CD4-positive, alpha-beta T cell treated with Interleukin-17A for 1 hour (primary cell): ENCODE measurements at places on chromosomes 3 and 15.

DNA sequence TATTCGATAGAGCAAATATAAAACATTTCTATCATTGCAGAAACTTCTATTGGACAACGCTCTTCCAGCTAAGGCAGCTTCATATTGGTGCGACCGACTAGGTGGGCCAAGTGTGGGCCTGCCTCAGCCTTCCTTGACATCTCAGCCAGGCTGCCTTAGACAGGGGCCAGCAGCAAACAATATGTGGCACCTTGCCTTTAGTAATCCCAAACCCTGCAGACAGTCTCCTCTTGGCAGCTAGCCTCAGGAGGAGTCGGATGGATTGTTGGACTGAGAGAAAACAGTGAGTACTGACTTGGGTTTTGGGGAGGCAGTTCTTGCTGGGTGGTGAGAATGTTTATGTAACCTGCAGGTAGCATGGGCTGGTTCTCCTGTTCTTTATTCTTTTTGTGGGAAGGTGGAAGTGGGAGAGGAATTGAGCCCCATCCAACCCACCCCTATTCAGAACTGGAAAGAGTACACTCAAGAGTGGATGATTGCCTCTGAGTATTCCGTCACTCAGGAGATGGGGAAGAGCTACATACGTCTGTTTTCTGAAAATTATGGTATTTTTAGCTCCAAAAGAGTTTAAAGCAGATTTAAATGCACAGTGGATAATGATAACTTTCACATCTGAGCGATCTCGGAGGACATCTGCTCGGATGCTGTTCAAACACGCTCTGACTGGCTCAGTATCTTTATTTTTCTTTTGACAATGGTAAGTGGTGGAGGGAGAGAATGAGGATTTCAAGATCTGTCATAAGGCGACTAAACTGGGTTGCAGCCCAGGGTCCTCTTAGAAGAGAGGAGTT lies 47.2 kb downstream of the GPD1L start:
- no peak for DNase-seq

DNA sequence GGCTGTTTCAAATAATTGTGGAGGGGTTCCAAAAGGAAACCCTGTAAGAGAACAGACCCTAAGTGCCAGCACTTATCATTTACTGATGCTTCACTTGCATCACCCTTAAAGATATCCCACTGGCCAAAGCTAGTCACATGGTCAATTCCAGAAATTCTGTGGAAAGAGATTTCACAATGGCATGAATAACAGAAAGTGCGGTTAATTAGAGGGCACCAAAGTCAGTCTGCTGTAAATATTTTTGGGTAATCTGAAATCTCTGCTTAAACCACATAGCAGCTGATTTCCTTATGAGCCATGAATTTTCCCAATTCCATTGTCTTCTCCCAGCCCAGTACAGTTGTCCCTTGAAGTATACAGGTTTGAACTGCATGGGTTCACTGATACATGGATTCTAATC lies 346.1 kb downstream of the SI start:
- DNase-seq, result no peak

DNA sequence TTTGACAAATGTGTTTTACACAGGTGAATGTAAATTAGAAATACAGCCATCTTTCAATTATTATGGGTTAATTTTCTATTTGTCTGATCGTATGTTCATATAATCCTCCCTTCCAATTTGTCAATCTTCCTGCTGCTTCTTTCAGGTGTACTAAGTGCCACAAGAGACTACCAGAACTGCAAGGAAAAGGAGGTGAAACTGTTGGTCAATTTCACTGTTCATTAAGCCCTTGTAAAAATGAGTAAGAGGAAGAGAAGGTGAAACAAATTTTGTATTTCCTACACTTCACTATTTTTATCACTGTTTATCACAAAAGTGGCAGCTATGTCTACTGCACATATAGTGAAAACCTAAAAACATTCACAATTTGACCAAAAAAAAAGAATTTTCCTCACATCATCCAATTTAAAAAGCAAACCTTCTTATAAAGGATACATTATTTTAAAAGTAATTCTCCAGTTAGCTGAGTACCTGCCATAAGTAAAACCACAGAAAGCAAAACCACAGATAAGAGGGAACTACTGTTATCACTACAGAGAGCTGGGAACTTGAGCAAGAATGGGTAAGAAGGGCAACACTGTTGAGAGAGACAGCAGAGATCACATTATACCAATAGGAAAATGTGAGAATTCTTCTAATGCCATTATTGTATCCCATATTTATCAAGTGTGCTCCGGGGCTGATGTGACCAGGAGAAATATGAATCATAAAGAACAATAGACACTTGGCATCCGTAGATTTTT lies 163.0 kb downstream of the TBC1D5 start:
- peak; percentile 7 for DNase-seq

- no peak for DNase-seq
These were observed 106.0 kb upstream of the TRIM42 start for GRCh38 chr3:140571836-140572235.

DNA sequence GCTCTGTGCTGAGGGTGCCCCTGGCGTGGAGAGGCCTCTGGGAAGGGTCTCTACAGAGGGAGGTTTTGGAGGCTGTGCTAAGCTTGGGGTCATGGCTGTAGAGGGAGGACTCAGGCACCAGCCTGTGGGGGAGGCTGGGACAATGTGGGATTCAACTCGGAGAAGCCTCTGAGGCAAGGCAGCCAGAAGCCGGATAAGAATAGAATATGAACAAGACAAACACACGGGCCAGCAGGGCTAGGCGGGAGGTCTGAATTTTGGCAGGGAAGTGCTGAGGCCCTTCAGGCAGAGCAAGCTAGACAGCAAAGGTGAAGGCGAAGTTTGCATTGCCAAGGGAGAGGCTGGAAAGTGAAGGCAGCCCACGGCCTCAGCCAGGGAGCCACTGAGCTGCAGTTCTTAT lies 612.1 kb upstream of the NR2F2 start:
- no peak for DNase-seq

DNA sequence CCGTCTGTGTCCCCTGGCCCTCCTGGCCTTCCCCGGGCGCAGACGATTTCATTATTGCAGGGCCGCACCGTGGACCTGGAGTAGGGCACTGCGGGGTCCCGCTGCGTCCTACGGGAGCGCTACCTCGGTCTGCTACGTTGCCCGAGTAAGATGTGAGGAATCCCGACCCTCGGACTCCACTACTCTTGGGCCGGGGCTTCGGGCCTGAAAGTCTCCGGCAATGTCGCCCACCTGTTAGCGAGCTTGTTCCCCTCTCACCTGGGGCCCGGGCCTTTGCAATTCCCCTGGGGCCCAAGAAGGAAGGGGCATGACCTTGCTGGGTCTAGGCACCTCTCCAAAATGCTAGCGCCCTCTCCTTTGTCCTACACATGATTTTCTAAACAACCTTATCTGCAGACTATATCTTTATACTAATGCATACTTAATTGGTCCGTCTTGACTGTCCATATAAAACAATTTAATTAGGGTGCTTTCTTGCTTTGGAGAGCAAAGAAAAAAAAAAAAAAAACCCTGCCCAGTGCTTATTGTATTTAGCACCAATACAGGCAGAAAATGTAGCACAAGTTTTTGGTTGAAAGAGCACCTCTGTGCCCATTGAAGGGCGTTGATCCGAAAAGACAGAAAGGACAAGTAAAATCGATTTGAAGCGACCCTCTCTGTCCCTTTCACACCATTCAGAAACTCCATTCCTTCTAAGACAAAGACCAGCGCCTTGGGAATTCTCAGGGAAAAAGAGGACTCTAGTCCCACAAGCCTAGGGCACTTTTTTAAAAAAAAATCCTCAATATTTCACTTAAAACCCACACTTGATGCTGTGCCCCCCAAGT lies 7.0 kb upstream of the NR2F2 start:
- DNase-seq, result no peak

DNA sequence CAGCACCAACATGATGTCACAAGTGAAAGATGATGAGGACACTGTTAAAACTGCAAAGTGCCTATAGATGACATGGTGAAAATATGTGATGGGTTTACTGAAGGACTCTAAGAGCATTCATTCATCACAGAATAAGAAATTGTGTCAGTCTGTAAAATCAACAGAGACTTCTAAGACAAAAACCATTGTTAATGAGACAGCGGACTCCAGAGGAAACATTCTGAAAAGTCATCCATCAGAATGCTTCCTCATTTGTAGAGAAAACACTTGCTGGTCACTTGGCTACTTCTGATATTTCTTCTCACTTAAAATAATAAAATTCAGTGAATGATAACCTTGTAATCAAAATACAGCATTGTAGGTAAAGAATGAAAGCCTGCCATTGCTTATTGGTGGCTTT lies 7.3 kb downstream of the PLSCR4 start:
- no peak for DNase-seq

- no peak for DNase-seq
These were observed 292.9 kb downstream of the ZIC4 start for GRCh38 chr3:147113293-147114044.

- no peak for DNase-seq
These were observed 290.7 kb upstream of the MDFIC2 start for GRCh38 chr3:70603103-70603502.

DNA sequence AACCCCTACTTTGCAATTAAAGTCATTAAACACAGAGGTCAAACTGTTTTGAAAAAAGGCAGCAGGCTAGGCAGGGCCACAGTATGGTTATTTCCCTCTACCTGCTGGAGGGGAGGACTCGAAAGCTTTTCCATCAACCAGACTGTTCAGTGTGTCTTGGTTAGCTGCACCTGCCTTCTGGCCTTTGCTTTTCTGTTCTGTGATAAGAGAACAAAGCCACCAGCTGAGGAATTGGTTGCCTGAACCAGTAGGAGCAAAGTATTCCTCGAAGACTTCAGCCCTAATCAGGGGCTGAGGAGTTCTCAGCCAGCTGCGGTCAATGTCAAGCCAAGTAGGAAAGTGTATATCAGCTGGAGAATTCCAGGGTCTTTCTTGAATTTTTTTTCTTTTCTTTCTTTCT lies 132.5 kb downstream of the SOX2 start:
- no peak for DNase-seq

GRCh38 chr3:4261406-4261805 lies 41.8 kb upstream of the SETMAR start:
- no peak for DNase-seq

DNA sequence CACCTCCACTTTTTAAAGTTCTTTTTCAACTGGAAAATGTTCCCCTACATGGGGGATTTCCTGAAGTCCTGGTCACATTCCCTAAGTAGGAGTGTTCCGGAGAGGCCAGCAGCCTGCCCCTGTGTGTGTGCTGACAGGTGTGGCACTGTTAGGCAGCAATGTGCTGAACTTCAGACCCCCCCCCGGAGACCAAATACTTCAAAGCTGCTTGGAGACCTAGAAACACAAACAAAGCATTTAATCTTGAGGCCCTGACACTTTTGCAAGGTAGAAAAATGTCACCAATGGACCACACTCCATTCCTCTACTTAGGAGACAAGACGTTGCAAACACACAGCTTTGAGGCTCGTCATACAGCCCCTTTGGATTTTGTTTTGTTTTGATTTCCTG lies 259.6 kb upstream of the CTNNB1 start:
- no peak for DNase-seq

DNA sequence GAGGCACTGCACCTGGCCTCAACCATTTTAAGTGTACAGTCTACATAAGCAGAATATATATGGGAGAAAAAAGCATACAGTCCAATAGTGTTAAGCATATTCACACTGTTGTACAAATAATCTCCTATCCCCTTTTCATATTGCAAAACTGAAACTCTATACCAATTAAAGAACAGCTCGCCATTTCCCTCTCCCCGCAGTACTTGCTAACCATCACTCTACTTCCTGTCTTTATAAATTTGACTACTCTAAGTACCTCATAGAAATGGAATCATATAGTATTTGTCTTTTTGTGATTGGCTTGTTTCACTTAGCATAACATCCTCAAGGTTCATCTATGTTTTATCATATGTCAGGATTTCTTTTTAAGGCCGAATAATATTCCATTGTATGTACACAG lies 21.6 kb upstream of the TASOR start:
- no peak for DNase-seq

- DNase-seq, result no peak
These were observed 61.0 kb downstream of the PLXNA1 start for GRCh38 chr3:127043731-127044510.

DNA sequence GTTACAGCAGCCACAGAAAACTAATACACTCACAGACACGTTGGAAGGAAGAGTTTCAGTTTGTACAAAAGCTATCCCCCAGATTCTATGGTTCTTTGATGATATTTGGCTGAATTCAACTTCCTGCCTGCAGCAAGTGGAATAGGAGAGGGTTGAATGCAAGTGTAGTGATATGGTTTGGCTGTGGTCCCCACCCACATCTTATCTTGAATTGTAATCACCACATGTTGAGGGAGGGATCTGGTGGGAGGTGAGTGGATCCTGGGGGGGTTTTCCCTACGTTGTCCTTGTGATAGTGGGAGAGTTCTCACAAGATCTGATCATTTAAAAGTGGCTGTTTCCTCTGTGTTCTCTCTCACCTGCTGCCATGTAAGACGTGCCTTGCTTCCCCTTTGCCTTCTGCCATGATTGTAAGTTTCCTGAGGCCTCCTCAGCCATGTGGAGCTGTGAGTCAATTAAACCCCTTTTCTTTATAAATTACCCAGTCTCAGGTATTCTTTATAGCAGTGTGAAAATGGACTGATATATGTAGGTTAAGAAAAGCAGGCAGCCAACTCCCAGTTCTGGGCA lies 29.8 kb downstream of the NMNAT3 start:
- DNase-seq, result no peak

DNA sequence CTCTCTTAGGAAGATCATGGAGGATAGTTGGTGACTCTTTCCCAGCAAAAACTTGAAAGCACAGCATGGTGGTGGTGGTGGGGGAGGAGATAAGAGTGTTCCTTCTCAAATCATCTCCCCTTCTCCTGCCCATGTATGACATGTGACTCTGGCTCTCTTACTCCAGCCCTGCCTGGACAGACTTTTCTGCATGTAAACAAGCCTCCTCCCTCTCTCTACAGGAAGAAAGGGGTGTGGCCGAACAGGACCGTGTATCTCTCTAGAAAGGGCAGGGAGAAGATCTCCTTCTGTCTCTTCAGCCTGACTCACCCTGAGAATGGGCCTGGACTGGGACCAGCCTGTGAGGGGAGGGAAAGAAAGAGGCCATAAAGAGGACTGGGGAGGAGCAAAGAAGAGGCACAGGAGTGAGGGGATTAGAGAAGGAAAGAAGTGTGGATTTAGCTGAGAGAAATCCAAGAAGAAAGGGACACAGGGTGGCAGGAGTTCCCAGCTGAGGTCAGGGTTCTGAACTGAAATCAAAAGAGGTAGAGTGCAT lies 1.5 kb downstream of the CELF6 start:
- DNase-seq, result no peak

DNA sequence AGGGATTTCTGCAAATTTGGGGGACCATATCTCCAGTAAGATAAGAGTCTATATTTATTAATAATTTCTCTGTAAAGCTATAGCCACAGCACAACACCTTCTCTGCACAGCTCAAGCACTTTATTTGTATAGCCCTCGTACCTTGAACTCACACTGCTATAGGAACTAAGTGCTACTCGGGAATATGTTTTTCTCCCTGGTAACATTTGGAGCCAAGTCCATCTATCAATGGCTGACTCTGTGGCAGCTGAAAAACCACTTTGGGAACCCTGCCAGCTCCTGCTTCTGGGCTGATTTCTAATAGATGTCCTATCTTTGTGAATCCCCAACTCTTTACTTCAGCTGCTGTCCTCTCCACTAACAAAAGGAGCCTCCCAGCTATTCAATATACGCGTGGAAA lies 298.5 kb downstream of the GBE1 start:
- no peak for DNase-seq
